ENCODE measurements at places on chromosomes 1 and 21.

DNA sequence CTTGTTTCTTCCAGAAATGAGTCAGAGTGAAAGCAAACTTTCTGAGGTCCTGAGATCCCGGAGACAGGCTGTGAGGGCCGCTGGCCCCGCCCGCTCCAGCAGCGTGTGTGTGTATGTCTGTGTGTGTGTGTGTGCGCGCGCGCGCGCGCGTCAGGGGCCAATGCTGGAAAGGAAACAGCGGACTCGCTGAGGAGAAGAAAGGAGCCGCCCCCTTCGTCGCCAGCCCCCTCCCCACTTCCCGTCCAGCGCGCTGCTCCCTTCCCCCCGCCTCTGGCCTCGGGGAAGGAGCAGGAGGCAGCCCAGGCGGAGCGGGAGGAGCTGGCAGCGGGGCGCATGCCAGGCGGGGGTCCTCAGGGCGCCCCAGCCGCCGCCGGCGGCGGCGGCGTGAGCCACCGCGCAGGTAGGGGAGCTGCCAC, at the start of gene DISC1:
TSS of gene DISC1 (plus strand) at position 256 of the 416 bp plus-strand sequence. CDS start at position 334, 78 bp downstream.
- DNase-seq = peak; percentile 10

GRCh38 chr1:84504580-84505492, 1.4 kb upstream of the SPATA1 start:
- no peak for DNase-seq

GRCh38 chr1:71593523-71593922, 512.7 kb upstream of the ZRANB2 start:
- no peak for DNase-seq

- peak; percentile 68 for DNase-seq
Measured at GRCh38 chr1:234893725-234894630, 234.7 kb downstream of the TOMM20 start.

DNA sequence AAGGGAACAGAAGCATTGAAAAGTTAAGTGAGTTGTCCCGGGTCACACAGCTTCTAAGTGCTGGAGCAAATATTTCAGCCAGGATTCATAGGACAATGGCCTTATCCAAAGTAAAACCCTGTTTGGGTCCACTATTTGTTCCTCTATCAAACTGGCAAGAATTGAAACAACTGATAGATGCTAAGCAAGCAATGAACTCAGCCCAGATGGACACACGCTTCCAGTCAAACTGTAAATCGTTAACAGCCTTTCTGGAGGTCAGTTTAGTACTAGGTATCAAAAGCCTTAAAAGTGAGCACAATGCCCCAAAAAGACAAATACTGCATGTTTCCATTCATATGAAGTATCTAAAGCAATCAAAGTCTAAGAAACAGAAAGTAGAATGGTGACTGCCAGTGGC, 779 bp upstream of the SVBP start:
- no peak for DNase-seq

- no peak for DNase-seq
Measured at GRCh38 chr1:9845914-9846313, 22.1 kb upstream of the CLSTN1 start.

DNA sequence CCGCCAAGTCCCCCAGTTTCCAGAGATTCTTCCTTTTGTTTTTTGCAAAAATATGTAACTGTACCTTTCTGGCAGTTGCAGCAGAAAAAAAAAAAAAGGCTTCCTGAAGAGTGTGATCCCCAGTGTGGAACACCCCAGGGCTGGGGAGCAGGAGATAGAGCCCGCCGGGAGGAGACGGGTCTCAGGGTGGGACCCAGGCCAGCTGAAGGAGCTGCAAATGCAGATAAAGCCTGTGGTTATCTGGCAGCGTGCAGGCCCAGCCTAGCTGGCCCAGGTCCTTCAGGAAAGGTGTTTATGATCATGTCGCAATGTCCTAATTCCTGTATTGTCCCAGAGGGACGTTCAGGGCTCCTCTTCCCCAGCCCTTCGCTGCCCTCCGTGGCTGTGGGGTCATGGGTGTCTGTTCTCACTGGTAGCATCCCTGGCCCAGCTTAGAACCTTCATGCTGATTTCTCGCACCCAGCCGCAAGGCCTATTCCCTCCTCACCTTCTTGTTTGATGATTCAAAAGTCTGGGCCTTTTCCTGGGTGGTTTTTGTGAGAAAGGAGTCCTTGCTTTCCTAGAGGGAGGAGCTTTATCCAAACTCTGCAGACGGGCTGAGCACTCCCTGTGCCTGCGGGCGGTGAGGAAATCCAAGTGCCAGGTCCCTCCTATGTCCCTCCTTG, 26.2 kb downstream of the RNF187 start:
- no peak for DNase-seq

DNA sequence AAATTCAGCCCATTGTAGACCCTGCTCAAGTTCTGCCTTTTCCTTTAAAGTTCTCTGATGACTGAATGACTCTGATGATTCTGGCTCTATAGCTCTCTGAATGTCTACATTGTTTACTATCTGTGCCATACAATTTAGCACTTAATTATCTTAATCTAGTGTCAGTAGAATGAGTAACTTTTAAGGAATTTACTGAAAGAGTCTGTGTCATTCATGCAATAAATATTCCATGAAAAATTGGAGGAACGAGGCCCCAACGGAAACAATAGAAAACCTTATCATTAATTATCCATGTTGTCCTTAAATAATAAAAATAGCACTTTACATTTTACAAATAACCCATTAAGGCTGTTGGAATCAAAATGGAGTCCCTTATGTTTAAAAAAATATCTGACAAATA, 77.8 kb downstream of the SLC44A5 start:
- DNase-seq = no peak

DNA sequence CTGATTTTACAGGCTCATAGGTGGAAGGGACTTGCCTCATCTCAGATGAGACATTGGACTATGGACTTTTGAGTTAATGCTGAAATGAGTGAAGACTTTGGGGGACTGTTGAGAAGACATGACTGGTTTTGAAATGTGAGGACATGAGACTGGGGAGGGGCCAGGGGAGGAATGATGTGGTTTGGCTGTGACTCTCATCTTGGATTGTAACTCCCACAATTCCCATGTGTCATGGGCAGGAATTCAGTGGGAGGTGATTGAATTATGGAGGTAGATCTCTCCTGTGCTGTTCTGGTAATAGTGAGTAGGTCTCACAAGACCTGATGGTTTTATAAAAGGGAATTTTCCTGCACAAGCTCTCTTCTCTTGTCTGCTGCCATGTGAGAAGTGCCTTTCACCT, 20.8 kb downstream of the SCYL3 start:
- DNase-seq = no peak

DNA sequence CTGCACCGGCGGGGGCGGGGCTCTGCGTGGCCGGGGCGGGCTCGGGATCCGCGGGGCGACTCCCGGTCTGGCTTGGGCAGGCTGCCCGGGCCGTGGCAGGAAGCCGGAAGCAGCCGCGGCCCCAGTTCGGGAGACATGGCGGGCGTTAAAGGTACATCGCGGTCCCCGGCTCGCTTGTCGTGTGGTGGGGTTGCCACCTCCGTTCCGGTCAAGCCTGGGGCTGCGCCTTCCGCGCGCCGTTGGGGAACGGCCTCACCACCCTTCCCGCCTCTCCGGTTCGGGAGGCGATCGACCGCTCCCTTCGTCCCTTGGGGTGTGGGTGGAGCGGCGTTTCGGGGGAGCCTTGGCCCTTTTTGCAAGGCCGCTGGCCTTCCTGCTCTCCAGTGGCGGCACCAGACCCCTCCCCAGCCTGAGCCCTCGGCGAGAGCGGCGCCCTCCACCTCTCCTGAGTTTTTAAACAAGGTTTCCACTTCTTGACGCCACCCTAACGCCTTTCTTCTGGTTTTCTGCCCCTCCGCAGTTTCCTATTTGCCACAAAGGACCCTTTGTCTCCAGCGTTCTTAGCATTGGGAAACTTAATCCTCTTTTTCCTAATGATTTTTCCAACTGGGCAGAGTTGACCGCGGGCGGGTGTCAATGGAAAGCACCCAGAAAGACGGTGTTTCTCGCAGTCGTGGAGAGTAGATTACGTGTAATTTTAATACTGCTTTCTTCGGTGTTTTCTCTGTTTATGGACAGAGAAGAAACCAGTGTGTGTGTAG, at the start of the genes LEPR and LEPROT:
TSS of gene LEPR (plus strand) at position 79 of the 761 bp plus-strand sequence. CDS start 144,898 bp downstream, outside the sequence.
TSS of gene LEPROT (plus strand) at position 79 of the 761 bp plus-strand sequence. CDS start at position 136, 57 bp downstream.
- DNase-seq = peak; percentile 70

GRCh38 chr21:36705679-36706481, 7.0 kb downstream of the SIM2 start:
- no peak for DNase-seq

GRCh38 chr1:111631502-111631901, 11.9 kb downstream of the RAP1A start:
- no peak for DNase-seq

DNA sequence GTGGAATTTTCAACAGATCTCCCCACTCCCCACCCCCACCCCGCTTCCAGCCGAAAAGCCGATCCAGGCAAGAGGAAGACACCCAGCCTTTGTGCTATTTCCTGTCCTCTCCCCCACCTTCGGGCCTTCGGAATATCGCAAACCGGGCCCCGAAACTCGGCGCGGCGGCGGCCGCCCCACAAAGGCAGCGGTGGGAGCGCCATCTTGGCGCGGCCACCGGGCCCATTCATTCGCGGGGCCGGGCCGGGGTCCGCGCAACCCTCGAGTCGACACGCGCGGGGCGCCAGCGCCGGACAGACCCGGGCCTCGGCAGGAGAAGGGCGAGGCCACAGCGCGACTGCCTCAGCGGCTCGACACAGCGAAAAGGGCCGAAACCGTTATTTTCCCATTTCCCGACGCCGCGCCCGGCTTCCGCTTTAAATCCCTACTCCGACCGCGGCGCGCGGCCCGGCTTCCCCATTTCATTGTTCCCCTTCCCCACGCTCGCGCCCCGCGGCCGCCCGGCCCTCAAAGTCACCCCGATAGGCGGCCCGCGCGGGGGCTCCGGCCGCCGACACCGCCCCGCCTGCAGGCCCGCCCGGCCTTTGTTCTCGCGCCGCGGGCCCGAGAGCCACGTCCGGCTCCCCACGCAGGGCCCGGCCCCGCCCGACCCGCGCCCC, 911 bp downstream of the GNB1 start:
- DNase-seq = no peak

- no peak for DNase-seq
Measured at GRCh38 chr1:112676543-112676942, 2.1 kb downstream of the MOV10 start.

DNA sequence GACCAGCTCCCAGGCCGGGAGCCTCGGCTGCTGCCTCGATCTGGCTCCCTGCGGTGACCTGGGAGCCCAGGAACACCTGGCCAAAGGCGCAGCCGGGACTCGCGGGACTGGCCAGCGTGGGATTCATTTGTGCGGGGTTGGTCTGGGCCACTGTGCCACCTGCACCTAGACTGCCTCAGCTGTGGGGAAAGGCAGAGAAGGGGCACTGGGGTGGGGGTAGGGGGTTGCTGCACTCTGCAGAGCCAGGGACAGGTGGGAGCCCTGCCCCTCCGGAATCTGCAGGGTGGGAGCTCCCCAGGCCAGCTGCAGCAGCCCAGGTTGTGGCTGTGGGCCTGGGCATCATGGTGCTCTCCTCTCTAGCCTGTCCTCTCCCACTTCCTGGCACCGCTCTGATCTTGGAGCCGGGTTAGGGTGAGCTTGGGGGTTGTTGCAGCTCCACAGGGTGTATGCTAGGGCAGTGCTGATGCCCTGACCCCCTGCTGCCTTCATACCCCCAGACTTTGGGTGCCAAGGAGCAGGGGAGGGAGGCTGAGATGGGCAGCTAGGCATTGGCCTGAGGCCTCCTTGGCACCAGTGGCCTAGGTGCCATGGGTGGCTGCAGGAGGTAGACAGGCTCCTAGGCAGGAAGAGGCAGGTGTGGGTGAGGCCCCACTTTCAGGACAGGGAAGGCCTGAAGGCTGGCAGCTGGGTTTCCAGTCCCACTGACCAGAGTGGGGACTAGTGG, 57.5 kb upstream of the ETV3 start:
- DNase-seq = no peak

DNA sequence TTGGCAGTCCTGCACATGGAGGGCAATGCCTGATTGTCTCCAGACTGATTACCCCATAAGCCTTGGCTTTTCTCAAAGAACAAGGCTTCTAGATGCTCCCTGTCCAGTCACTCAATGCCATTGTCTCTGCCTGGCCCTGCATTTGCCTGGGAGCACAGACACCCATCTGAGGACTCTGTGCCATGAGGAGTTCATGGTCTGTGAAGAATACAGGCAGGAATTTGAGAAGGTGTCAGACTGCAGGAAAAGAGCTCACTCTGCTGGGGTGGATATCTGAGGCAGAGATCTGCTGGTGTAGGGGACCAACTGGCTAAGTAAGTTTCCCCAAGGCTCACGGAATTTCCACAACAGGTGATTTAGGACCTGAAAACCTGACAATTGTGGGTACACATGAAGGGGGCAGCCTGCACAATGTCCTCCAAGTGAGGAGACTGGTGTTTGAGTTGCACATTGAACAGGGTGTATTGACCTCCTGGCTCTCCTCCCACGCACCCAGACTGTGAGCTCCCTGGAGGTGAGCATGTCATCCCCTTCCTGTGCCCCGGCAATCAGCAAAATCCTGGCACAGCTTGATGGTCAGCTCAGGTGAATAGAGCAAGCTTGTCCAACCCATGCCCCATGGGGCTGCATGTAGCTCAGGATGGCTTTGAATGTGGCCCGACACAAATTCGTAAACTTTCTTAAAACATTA, 829 bp downstream of the CYP4A22 start:
- no peak for DNase-seq

DNA sequence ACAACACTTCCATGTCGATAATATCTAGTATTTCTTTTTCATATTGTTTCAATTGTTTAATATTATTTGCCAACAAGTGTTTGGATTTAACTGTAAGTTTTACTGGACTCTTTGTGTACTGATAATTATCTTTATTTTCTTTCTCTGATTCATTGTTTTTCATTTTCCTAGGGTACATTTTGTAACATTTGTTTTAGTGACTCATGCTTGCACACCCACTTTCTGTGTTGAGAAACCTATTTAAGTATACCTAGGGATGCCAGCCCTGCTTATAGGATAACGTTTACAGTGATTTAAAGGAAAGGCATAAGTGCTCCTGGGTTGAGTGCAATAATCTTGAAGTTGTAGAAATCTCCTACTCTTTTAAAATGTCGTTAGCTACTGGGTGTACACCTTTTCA, 1386.0 kb upstream of the ADGRL4 start:
- no peak for DNase-seq

DNA sequence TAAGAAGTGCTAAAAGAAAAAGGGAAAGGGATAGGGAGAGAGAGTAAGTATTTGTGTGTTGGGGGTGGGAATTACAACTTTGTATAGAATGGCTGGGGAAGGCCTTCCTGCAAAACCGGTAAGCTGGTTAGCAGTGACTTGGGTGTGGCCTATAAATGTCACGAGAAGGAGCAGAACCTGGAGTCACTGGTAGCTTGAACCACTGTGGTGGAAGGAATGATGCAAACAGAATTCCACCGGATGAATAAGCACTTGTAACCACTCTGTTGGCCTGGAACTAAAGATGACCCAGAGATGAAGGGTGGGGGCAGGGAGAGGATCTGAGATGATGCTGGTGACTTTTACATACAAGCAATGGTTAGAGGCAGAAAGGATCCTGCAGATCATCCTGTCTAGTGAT, 8.9 kb downstream of the XKR8 start:
- no peak for DNase-seq

All from NCI-H2029 treated with DMSO at 0.1 percent for 48 hours (cell line).